ENCODE measurements at places on chromosomes 16 and 17.

- no peak for DNase-seq
Observed at GRCh38 chr17:19978805-19979211, 1.2 kb upstream of the AKAP10 start.

DNA sequence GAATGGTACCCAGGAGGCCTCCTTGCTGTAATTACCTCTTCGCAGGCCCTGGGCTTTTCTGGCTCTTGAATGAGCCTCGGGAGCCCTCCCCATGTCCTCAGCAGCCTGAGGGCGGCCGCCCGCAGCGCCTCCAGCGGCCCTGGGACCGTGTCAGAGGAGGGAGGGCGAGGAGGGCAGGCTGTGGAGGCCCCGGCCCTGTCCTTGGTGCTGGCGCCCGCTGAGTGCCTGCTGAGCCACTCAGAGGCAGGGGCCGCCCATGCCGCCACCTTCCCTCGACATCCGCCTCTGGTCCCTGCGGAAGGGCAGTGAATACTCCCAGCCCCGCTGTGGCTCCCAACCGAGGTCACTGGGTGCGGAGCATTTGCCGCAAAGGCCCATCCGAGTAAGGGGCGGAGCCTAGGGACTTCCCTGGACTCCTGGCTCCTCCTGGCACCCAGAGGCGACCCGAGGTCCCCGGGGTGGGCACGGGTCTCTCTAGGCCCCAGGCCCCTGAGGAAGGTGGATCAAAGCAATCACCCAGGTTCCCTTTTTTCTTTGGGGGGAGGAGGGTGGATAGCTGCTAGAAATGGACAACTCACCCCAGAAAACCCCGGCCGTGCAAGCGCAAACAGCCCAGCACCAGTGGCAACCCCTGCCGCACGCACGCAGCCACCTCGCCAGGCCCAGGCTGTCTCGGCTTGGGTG is 2.8 kb downstream of the RBFOX3 start:
- DNase-seq, result no peak

DNA sequence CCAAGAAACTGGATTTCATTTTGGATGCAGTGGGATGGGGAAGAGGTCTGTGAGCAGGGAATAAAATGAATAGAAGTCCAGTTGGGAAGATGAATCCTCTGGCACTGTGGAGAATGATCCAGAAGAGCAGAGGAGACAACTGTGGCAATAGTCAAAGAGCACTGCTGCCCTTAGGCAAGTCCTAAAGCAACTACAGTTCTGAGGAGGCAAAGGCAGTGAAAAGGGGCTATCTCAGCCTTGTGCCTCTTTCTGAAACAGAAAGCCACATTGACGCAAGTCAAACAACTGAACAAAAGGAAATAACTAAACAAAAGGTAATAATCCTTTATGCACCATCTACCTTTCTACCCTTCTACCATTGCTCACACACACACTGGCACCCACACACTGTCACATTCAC is 238.0 kb upstream of the AXIN2 start:
- no peak for DNase-seq

- DNase-seq, result no peak
Observed at GRCh38 chr17:81053041-81053970, 18.4 kb downstream of the BAIAP2 start.

DNA sequence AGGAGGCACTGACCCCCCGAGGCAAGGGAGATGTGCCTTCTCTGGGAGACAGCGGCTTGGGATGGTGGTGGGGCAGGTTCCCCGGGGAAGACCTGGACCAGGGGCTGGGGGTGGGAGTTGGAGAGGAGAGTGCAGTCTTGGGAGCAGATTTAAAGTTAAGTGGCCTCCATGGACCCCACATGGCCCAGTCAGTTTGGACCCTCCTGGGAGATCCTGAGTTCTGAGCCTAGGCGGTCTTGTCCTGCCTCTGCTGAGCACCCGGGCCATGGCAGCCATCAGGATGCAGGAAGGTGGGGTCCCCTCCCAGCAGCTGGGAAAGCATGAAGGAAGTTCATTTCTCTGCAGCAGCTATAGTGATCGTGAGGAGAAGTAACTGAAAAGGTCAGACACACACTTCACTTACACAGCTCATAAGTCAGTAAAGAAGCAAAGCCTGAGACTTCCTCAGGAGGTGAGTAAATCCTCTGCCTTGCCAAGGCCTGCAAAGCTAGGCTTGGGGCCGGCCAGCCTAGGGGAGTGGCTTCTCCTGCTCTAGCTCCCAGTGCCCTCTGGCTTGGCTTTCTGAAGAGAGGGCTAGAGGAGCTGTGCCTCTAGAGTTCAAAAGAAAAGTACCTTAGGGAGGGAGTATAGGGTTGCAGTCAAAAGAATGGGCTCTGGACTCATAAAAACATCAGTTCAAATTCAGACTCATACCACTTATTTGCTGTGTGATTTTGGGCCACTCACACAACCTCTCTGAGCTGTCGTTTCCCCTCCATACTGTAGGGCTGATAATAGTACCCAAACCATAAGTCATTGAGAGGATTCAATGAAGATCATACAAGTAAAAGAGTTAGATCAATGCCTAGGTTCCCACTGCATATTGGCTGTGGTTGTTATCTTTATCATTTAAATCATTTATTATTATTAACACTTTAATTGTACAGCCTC is 31.0 kb upstream of the C16orf78 start:
- DNase-seq, result no peak

DNA sequence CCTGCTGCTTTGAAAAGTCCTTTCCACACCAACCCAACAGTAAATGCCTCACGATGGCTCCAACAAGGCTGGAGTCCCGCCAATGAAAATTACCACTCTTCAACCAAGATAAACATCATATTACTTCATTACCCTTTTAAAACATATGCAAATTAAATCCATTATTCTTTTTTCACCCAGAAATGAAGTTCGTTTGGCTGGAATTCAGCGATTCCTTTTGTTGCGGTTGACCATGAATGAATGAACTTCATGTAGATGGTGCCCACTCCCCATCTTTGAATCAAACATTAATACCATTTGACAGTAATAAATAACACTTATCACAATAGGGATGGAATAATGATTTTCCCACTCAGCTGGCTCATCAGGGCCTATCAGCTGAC is 211.5 kb upstream of the TOX3 start:
- DNase-seq, result no peak

DNA sequence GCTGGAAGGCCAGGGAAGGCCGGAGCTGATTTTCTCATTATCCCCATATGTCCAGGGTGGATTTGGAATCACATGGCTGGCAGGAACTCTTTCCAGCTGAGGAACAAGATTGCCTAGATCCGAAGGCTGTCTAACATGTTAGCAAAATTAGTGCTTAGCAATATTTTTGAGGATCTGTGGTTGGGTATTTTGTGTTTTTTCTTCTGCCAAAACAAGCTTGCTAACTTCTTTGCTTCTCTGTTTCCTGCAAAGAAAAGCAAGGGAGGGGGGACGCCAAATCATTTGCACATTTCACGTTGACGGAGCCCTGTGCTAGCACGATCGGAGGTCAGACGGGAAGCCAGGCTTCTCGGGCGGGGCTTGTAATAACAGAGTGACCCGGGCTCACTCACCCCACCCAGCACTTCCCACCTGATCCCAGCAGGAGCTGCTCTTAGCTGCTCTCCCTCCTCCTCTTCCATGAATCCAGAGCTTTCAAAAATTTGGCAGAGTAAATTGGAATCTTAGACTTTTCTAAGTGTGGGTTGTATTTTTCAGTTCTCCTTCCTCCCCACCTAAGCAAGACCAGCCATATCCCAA is 33.3 kb upstream of the FOXF1 start:
- no peak for DNase-seq

GRCh38 chr16:72995151-72995881 is 52.6 kb downstream of the ZFHX3 start:
- no peak for DNase-seq

DNA sequence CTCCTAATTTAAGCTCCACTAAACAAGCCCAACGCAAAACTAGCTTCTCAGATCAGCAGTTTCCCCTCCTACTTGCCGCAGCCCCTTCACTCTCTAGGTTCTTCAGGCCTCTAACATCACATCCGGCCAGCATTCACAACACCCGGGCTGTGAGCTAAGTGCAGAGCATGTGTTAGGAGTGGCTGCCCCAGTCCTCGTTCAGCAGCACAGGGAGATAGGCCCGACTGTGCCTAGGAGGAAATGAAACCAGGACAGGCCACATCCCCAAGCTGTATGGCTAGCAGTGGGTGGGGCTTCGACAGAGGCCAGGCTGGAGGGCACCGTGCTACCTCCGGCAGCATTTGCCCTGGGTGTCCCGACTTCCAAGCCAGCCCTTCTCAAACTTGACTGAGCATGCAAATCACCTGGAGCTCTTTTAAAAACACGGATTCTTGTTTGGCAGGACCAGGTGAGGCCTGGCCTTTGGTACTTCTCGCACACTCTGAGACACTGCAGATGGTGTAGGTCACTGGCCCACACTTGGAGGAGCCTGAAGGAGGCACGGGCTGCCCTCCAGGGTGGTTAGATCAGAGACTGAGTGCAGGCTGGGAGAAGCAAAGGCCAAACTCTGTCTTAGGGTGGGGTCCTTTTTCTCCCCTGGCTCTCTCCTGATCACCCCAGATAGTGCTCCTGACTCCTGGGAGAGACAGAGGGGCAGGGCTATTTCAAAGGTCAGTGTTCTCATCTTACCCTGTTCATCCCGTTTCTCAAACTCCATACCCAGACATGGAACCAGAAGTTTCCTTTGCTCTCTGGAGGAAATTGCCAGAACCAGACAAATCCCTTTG is 202.0 kb downstream of the C16orf78 start:
- DNase-seq, result no peak

DNA sequence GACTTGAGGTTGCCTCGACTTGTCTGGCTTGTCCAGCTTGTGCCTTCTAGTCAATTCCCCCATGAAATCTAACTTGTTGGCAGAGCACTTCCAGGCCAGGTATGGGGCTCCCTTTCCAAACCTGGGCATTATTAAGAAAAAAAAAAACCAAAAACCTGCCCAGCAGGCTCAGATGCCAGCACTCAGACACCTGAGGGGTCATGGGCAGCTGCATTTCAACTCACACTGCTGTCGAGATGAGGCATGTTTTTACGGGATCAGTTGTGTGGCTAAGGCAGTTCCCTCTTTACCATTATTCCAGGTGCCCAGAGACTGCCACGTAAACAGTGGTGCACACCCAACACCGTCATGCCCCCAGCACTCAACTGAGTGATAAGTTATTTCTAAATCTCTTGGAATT is 17.8 kb downstream of the TMEM11 start:
- no peak for DNase-seq

GRCh38 chr16:89764711-89765201 is 43.4 kb downstream of the ZNF276 start:
- no peak for DNase-seq

- DNase-seq, result no peak
Observed at GRCh38 chr17:22463110-22463850, 771.0 kb downstream of the KCNJ18 start.

DNA sequence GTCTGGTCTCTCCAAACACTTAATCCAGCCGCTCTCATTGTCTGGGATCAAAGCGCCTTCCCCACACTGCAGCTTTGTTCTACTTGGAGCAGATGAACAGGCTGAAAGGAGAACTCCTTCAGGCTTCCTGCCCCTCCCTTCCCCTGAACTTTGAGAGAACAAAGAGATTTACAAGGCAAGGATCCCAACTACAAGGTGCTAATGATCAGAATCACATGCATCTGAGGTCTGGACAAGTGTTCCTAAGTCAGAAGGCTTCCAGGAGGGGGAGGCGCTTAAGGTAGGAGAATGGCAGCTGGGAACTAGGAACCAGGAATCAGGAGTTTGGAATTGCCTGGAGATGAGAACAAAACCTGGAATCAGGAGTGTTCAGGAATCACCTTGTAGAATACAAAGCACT is 606.3 kb upstream of the CDH11 start:
- peak; percentile 8 for DNase-seq

DNA sequence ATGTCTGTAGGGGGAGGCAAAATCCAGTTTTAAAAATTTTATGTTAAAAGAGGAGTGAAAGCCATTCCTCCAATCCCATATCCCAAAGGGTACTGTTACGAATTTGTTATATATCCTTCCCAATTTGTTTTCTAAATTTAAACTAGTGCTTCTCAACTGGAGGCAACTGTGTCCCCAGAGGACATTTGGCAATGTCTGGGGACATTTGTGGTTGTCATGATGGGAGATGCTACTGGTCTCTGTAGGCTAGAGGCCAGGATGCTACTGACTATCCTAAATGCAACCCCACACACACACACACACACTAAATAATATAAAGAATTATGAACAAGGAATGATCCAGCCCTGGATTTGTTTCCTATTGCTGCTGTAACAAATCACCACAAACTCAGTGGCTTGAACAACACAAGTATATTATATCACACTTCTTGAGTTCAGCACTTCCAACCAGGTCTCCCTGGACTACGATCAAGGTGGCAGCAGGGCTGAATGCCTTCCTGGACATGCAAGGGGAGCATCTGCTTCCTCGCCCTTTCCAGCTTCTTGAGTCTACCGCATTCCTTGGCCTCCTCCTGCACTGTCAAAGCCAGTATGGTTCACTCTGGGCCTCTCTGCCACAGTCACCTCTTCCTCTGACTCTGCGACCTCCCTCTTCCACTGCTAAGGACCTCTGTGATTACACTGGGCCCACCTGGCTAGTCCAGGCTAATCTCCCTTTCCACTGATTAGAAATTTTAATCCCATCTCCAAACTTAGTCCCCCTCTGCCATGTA is 30.1 kb downstream of the ARHGAP17 start:
- no peak for DNase-seq

GRCh38 chr17:30957741-30958140 is 13.1 kb upstream of the RNF135 start:
- DNase-seq, result no peak

GRCh38 chr17:81710514-81711308 is 1.4 kb upstream of the SLC25A10 start:
- no peak for DNase-seq

- no peak for DNase-seq
Observed at GRCh38 chr17:57468932-57469775, 212.8 kb downstream of the MSI2 start.

DNA sequence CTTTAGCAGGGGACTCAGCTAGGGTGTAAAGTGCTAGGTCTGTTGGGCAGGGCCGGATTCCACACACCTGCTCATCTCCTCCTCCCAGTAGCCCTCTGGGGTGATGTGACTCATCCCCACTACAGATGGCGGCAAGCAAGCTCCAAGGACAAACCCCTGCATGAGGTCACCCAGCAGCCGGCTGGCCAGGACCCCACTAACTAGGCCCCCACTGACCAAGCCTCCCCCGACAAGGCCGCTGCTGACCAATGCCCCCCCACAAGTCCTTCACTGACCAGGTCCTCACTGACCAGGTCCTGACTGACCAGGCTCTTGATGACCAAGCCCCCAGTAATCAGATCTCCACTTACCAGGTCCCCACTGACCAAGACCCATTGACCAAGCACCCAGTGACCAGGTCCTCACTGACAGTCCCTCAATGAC is 36.7 kb downstream of the TNFRSF13B start:
- DNase-seq, result no peak

- peak; percentile 56 for DNase-seq
Observed at GRCh38 chr16:8173111-8173644, 417.1 kb downstream of the TMEM114 start.
